ENCODE measurements at places on chromosomes 13 and 19. TPM values are rescaled to one million over a fixed set of nuclear protein-coding genes. Genes with fewer than 3 reads are reported as not detected.

DNA sequence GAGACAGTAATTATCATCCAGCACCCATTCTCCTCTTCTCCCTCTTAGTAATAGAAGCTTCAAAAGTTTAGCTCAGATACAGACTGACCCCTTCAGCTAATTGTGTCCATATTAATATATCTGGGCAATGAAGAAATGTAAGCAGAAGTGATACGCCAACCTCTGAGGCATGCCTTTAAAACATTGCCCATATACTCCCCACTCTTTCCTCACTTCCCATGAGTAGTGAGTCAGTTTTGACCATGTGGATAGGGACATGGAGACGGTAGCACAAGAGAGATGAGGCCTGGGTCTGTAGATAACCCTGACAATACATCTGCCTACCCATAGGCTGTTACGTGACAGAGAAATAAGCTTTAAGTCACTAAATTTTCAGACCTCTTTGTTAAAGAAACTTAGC lies 147.6 kb downstream of the KCTD12 start:
- no peak for DNase-seq

Gene MPND
- total RNA-seq = 11.3 TPM

Gene ZNF813
- 5.1 TPM for total RNA-seq

- DNase-seq = no peak
Measured at GRCh38 chr13:28637714-28638355, 21.1 kb upstream of the POMP start.

Gene NR1H2
- 53.3 TPM for total RNA-seq

Gene ZNF492
- total RNA-seq = 1.6 TPM

Gene PLA2G4C
- 32.3 TPM for total RNA-seq

DNA sequence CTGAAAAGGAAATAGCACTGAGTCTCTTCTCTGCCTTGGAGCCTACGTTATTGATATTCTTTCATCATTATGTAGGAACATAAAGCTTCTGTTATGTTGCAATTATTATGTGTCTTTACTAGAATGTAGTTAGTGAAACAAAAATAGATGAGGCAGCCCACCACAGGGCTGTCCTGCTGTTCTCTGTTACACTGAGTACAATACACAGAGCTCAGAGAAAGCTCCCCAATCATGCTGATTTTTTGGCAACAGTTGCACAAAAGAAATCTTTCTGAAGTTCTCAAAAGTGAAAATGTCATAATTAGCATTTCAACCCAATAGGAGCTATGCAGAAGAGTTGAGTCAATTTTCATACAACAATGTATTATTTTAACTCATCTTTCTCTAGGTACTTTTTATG lies 119.5 kb downstream of the EFNB2 start:
- DNase-seq = no peak

- peak; percentile 28 for DNase-seq
Measured at GRCh38 chr19:16070366-16070990, 5.8 kb upstream of the TPM4 start.

DNA sequence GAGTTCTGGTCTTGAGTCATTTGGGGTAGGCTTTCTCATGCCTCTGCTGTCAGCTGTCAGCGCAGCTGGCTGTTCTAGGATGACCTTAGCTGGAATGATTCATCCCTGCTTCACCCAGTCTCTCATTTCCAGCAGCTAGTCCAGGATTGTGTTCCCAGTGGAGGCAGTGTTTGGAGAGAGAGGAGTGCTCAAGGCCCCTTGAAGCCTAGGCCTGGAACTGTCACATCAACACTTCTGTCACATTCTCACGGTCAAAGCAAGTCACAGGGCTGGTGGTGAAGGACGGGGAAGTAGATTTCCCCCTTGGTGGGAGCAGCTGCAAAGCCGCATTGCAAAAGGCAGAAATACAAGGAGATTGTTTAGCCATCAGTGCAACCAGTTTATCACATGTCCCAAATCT lies 15.2 kb downstream of the TPT1 start:
- DNase-seq = peak; percentile 88

- no peak for DNase-seq
Measured at GRCh38 chr19:33678796-33679585, 57.2 kb downstream of the CHST8 start.

- DNase-seq = no peak
Measured at GRCh38 chr19:12843999-12844732, 5.9 kb downstream of the MAST1 start.

- no peak for DNase-seq
Measured at GRCh38 chr13:85313761-85314503, 485.3 kb downstream of the SLITRK6 start.

GRCh38 chr19:49150944-49151243 lies 4.3 kb downstream of the HRC start:
- no peak for DNase-seq

GRCh38 chr13:103029798-103030197 lies 36.4 kb downstream of the SLC10A2 start:
- DNase-seq = no peak

DNA sequence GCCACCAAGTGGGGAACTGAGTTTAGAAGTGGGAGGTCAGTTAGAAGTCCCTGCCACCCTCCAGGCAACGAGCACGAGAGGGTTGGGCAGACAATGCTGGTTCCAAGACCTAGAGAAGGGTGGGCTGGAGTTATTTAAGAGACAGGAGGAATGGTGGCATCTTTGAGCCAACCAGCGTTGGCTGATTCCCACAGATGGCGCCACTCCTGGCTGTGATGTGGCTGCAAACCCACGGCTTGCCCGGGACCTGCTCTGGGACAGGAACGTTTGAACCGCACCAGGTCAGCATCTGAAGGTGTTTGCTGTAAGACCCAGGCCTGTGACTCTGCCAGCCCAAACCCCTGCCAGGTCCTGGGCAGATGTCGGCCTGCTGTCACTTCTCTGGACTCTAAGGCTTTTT lies 42.8 kb downstream of the BICRA start:
- no peak for DNase-seq

DNA sequence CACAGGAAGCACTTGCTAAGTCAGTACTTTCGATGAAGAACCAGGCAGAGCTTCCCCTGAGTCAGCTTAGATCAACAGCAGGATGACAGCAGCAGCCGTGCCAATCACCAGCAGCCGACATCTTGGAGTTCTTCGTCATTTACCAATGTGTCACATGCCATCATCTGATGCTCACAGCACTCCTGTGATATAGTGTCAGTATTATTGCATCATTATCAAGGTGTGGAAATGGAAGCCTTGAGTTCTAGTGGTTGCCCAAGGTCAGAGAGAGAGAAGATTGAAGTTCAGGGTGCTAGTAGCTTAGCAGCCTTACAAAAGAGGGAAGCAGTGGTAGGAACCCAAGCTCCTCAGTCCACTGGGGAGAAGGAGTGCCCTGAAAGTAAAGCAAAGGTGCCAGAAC lies 331.5 kb downstream of the ZNF536 start:
- DNase-seq = no peak

All from tongue (tissue), 3 donors.